ENCODE measurements at places on chromosomes 6 and 20.

GRCh38 chr6:20479060-20479459 is 55.2 kb upstream of the CDKAL1 start:
- DNase-seq, result no peak

DNA sequence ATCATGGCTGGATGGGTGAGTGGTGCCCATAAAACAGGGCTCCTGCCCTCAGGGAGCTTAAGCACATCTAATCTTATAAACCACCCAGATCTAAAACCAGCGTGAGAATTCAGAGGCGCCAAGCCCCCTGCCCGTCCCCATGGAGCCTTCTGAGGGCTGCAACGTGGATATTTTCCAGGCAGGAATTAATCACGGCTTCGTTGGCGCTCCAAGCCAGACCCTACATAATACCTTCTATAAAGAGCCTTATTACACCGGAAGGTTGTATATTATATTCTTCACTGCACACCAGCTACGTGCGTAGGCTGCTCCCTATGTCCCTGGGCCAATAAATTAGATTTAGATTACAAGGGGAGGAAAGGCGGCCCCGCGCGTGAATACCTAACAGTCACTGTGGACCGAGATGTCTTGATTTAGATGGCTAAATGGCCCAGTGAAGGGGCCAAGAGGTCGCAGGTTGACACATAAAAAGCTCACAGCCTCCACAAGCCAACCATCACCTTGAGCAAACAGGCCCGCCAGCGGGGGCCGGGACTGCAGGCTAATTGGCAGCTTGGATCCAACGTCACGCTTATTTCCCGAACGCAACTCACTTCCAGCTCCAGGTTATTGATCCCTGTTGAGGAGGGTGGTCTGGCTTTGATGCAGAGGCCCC is 64.7 kb upstream of the APCDD1L start:
- DNase-seq, result no peak

DNA sequence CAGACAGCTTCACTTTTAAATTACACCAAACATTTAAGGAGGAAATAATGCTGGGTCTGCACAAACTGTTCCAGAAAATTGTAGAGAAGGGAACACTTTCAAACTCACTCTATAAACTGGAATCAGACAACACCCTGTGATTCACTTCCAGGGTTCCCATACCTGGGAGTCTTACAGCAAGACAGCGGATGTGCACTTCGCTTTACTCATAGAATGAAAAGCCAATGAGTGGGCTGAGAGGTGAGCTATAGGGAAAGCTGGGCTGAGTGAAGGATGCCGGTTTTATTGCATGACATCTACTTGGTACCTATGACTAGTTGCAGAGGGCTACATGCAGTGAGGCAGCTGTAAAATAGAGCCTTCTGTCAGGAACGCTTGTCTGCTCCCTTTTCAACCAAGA is 152.1 kb downstream of the FNDC1 start:
- DNase-seq, result no peak

DNA sequence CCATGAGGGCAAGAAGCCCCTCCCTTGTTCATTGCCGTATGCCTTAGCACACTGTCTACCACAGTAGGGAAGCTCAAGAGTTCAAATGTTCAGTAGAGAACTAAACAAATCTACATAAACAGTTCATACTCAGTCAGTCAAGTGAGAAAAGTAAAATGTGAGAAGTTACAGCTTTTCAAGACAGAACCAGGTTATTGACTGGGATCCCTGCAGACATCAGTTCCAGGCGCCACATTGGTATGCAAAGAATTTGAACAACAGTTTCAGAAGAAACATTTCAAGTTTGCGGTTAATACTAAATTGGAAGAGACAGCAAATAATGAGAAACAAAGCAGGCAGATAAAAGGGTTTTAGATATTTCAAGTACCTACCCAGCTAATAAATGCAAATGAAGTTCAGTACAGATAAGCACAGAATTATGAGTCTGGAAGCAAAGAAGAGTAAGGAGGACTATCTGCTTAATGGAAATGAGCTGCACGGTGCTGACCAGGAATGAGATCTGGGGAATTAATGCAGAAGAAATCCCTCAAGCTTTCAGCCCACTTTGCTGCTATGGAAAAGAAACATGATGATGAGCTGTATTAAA is 246.2 kb downstream of the HACE1 start:
- DNase-seq, result no peak

DNA sequence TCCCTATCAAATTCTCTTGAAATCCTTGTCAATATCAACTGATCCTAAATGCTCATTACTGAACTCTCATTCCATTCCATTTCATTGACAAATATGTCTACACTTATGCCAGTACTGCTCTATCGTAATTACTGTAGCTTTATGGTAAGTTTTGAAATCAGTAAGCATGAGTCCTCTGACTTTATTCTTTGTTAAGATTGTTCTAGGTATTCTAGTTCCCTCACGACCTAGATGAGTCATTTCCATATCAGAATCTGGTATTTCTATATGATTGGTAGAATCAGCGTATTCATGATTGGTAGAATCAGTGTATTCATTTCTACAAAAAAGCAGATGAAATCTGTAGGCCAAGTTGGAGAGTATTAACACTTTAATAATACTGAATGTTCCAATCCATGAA is 318.6 kb upstream of the RUNX2 start:
- DNase-seq, result no peak

GRCh38 chr20:38728191-38728781 is 4.0 kb downstream of the SLC32A1 start:
- no peak for DNase-seq

- no peak for DNase-seq
Observed at GRCh38 chr20:1720845-1721475, 63.4 kb upstream of the SIRPG start.

DNA sequence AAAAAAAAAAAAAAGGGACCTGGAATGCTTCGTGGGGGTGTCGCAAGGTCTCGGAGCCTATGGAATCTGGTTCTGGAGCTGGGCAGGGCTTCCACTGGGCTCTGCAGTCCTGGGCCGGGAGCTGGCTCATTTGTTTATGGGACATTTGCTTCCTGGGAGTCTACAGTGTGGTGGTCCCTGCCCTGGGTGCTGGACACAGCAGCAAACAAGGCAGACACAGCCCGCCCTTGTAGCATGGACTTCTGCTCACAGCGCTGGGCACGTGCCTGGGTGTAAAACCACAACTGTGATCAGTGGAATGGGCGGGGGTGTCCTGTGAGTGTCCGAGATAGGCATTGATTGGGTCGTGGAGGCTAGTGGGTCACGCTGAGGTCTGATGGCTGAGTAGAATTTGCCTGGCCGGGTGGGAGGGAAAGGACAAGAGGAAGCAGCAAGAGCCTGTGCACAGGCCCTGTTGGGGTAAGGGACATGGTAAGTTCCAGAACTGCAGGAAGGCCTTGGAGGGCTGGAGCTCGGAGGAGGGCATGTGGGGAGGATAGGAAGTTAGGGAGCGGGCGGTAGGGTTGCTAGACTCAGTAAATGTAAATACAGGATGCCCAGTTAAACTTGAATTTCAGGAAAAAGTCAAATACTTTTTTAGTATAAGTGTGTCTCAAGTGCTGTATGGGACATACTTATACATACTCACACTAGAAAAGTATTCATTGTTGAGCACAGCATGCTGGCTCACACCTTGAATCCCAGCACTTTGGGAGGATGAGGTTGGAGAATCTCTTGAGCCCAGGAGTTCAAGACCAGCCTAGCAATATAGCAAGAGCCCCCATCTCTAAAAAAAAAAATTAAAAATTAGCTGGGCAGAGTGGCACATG is 61.3 kb upstream of the PMEPA1 start:
- no peak for DNase-seq

- no peak for DNase-seq
Observed at GRCh38 chr6:98583506-98583905, 250.9 kb upstream of the POU3F2 start.

- DNase-seq, result no peak
Observed at GRCh38 chr6:156808287-156808686, 31.1 kb downstream of the ARID1B start.

DNA sequence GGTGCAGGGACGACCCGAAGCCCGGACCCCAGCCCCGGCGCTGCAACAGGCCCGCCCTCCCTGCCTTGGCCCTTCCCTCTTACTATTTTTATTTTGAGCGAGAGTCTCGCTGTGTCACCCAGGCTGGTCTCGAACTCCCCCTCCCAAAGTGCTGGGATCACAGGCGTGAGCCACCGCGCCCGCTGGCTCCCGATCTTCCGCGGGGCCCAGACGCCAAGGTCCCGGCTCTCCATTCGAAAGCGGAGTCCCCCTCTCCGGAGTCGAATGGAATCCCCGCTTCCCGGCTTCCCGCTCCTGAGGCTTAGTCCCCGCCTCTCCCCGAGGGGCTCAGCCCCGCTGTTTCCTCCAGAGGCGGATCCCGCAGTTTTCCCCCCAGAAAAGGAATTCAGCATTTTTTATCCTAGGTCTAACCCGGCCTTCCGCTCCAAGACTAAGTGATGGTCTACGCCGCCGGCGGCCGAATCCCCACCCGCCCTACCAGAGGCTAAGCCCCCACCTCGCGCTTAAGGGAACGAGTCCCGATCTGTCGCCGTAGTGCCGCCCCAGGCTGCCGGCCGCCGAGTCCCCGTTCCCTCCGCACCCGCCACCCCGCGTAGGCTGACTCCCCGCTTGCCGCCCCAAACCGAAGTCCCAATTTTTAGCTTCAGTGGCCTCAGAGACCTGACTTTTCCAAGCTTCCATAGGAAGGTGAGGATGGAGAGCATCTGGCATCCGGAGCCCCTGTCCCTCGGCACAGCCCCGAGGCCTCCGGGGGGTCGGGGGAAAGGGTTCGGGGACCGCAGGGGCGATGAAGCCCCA is 11.5 kb upstream of the TMC2 start:
- no peak for DNase-seq

GRCh38 chr6:138601128-138601527 is 101.8 kb upstream of the NHSL1 start:
- DNase-seq, result no peak

- no peak for DNase-seq
Observed at GRCh38 chr6:141598487-141598886, 534.2 kb upstream of the GJE1 start.

- DNase-seq, result no peak
Observed at GRCh38 chr6:35691027-35691824, 2.5 kb upstream of the FKBP5 start.

DNA sequence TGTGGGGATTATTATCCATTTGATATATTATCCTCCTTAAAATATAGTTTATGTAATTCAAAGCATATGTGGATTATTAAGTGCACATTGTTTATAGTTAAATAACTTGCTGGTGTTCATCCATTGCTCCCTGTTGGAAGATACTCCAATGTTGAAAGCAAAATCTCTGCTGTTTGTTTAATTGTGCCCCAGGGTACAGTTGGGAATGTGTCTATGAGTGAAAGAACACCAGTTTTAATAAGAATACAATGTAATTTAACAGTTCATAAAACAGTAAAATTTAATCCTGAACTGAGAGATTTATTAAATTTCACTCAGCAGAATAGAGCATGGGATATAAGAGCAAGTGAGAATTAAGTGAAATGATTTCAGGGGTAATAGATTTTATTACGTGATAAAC is 364.9 kb downstream of the GRIK2 start:
- no peak for DNase-seq

GRCh38 chr6:14092838-14093789 is 24.5 kb upstream of the CD83 start:
- DNase-seq, result no peak

GRCh38 chr6:139736325-139736906 is 362.0 kb upstream of the CITED2 start:
- no peak for DNase-seq

- no peak for DNase-seq
Observed at GRCh38 chr6:40585651-40586269, 1.4 kb downstream of the LRFN2 start.

Measured in stimulated activated CD8-positive, alpha-beta memory T cell treated with anti-CD3 and anti-CD28 coated beads, Interleukin-7, amount 100 ng/mL, for 1 hour (primary cell).